ENCODE measurements at places on chromosomes 4 and X.

DNA sequence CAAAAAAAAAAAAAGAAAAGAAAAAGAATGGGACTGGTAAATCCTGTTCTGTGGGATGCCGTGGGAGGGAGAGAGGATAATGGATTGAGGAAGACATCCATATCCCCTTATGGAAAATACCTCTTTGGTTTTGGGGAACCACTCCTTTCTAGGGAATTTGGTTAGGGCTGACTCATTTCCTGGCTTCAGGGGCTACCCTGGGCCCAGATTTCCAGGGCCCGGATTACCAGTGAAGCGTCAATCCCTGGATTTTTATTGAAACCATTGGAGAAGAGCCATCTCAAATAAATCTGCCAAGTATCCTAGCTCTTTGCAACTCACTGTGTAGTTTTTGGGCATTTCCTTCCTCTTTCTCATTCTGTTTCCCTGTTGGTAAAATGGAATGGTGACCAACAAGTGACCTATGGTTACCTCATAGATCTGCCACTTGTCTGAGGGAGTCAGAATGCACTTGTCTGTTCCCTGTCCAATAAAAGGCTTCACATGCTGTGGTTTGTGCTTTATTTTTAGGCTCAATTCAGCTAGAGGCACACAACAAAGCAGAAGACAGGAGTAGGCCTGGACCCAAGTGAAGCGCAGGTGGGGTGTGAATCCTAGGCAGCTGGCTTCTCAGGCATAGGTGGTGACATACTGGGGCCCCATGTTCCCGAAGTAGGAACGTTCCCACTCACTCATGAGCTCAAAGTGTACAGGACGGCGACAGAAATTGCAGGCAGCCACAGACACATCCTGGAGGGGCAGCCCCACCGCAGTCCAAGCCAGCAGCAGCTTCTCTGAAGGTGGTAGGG lies 8.6 kb downstream of the APEX2 start:
- DNase-seq = no peak

DNA sequence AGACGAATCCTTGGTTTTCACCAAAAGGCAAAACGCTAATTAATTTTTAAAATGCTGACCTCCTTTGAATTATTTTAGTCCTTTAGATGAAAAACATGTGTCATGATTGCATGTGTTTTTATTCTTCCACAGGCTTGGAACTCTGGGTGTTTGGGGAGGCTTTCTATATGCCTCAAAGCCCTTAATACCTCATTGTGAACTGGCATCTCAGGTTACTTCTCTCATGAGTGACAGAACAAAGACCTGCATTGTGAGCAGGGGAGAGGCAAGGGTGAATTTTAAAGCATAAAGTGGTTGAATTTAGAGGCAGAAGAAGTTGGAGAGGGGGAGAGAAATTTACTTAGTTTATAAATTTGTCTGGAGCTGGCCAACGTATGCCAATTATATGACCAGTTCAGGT lies 119.5 kb downstream of the ARSF start:
- DNase-seq = no peak

DNA sequence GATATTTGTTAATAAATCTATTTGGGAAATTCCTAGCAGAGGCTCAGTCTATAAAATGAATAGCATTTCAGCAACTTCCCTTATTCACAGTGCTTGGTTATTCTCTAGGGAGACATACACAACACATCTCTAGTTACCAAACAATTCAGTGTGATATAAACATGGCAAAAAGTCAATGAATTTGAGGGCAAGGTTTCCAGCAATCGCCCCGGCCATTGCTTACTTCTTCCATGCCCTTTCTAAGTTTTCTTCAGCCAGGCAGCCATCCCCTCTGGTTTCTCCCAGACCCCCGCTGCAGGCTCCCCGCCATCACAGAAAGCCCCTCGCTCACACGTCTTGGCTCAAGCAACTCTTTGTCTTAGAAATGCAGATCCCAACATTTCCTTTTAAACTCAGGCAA lies 4.4 kb downstream of the TLR7 start:
- no peak for DNase-seq

DNA sequence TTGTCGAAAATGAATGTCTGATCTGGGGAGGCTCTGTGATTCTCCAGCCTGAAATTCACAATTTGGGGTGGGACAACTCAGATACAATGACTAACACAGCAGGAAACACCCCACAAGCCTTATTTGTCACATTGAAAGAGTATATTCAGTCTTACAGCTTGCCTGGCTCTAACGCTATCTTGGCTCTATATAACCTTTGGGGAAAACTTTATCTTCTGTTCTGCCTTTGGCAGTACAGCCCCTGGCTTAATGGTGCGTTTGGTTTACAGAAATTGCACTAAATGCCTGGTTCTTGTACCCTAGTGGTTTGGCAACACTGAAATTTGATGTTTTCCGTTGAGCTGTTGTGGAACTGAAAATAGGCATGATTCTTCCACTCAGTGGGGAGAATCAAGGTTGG lies 178.1 kb upstream of the VEGFC start:
- no peak for DNase-seq

DNA sequence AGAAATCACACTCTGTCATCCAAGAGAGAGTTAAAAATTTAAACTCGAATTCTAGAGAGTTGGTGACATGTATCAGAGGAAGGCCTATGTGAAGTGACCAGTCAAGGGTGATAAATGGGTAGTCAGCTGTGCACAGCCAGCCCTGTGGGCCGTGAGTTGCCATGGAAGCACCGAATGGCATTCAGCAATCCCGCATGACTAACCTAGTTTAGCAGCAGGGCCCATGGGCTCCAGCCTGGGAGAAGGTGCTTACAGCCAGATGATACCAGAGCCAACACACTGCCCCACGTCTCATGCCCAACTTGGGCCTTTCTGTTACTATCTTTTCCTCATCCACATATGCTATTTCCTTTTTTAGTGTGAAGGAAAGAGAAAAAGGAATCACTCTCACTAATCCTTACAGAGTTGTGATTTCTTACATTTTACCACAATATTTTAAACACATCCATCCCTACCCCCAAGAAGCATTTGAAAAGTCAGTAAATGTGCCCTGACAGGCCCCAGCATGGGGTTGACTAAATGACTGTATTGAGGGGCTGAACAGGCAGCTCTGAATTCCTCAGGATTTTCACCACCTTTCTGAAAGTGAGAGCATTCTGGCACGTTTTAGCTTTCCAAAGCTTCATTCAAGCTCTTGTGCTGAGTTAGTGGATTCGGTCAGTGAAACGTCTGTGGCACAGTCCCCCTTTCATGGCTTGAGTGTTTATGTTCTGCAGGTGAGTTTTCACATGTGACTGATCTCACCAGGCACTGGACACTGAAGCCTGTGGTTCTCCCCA lies 104.2 kb downstream of the AFF1 start:
- no peak for DNase-seq

- DNase-seq = no peak
These were observed 36.9 kb upstream of the TENM3 start for GRCh38 chr4:182206266-182206665.

DNA sequence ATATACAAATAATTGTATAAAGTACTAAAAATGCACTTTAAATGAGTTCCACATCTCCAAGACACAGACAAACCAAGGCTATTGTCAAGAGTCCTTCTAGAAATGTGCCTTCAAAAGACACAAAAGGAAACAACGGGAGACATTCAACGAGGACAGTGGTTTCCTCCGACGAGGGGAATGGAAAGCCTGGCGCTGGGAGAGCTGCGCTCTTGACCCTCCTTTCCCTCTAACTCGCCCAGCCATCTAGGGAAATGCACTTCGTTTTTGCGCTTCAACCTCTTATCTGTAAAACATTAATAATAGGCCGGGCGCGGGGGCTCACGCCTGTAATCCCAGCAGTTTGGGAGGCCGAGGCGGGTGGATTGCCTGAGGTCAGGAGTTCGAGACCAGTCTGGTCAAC lies 37.0 kb downstream of the ZFP42 start:
- no peak for DNase-seq

- no peak for DNase-seq
These were observed 30.0 kb downstream of the SMIM31 start for GRCh38 chr4:164783976-164784375.

DNA sequence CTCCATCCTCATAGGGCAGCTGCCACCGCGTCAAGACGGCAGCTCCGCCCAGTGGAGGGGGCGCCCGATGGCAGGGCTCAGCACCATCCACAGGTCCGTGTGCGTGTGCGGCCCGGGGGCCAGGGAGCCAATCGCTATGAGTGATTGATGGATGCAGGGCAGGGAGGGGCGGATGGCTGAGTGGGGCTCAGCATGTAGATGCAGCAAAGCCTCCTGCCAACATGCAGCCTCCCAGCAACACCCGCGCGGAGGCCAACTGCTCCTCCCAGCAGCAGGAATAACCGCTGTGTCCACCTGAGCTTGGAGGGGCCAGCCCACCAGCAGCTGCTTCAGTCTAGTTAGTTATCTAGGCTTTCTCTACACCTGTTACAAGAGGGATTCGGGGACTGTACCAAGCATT lies 77.4 kb downstream of the MTMR1 start:
- no peak for DNase-seq

DNA sequence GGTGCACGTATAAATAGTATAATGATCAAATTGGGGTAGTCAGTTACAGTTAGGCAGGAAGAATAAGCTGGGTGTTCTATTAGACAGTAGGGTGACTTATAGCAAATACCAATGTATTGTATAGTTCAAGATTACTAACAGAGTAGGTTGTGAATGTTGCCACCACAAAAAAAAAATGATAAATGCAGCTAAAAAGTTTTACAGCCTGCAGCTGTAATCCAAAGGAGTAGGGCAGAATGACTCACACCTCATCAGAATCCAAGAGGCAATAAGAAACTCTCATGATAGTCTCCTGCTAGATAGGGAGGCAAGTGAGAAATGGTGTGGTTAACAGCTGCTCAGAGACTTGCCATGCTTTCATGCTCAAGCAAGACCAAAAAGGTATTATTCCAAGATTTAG lies 19.6 kb upstream of the TCEAL4 start:
- DNase-seq = no peak

- DNase-seq = no peak
These were observed 215.6 kb downstream of the PALLD start for GRCh38 chr4:168712316-168712890.

DNA sequence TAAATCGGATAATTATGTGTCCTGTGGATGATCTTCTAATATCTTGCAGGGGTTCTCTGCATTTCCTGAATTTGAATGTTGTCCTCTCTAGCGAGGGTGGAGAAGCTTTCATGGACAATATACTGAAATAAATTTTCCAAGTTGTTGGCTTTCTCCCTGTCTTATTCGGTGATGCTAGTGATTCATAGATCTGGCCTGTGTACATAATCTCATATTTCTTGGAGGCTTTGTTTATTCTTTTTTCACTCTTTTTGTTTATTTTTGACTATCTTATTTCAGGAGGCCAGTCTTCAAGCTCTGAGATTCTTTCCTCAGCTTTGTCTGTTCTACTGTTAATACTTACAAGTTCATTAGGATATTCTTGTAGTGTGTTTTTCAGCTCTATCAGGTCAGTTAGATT lies 20.7 kb upstream of the CLGN start:
- no peak for DNase-seq

DNA sequence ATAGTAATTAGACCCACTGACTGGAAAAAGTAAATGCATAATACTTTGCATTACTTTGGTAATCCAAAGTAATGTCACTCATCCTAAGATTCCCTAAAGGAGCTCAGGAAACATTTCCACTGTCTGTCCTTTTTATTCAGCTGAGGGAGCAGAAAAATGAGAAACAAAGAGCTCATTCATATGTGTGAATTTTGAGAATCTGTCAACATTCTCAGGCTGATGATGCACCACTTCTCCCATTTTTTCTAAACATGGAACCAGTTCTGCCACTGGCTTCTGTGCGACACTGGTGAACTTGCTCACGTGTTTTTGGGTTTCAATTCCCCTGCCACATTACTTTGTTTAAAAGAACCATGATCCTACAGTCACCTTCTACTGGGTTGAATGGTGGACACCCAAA lies 28.4 kb upstream of the ADH7 start:
- DNase-seq = no peak

GRCh38 chrX:24063488-24063887 lies 8.7 kb downstream of the EIF2S3 start:
- DNase-seq = no peak

- DNase-seq = no peak
These were observed 83.5 kb downstream of the ZNF674 start for GRCh38 chrX:46461660-46462191.

- no peak for DNase-seq
These were observed 188.8 kb downstream of the HS6ST2 start for GRCh38 chrX:132769609-132770008.

- DNase-seq = no peak
These were observed 75.1 kb upstream of the HTR2C start for GRCh38 chrX:114508756-114509155.

GRCh38 chrX:47420265-47420664 lies 49.9 kb downstream of the ZNF157 start:
- DNase-seq = no peak

- DNase-seq = no peak
These were observed 34.9 kb upstream of the NFKB1 start for GRCh38 chr4:102466298-102466697.

DNA sequence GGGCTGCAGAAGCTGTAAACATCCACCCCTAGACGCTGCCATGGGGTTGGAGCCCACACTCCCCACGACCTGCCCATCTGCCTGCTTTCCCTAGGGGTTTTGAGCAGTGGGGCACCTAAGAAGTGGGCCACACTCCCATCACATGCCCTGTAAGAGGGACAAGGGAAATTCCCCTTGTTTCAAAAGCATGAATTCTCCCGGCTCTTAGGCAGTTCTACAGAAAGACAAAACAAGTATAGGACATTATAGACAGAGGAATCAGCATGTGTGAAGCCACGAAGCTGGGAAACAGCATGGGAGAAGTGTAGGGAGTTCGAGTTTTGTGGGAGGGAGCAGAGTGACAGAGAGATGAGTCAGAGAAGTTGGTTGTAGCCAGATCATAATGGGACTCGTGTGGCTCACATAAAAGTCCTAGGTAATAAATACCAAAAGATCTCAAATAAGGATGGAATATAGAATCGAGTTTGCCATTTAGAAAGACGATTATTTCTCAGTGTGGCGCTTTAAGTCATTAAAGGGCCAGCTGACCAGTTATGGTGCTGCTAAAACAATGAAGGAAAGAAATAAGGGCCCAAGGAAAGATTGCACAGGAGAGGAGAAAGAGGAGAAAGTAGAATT lies 23.9 kb downstream of the APOO start:
- DNase-seq = no peak

DNA sequence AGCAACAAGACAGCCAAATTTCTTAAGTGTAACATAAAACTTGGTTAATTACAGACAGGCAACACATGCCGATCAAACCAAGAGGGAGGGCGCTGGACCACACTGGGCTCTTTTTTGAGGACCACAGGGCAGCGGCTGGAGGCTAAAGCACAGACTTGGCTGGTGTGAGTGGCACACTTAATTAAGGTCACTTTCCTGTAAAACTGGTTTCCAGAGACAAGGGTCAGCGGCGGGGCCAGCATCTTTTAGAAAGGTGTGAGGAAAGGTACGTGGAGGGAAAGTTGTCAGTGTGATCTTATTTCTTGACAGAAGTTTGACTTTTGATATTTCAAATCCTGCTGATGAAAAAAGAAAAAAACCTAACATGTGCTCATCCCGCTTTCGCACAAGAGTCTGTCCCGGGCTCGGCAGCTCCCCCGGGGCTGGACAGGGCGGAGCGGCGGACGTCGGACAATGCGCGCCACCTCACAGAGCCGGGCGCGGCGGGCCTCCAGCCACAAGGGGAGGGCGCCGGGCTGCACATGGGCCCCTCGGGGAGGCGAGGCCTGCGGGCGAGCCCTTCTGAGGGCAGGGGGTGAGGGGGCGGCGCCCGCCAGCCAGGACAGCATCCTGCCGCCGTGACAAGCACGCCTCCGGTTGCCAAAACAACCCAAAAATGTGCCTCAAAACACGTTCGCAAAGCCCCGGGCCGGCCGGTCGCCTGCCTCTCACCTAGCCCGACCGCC lies 660 bp upstream of the HSPA4L start:
- peak; percentile 11 for DNase-seq

- DNase-seq = no peak
These were observed 14.3 kb downstream of the CASK start for GRCh38 chrX:41909068-41909467.

Data from cerebellar nuclear complex (tissue), 1 donor.